Stimulated activated CD8-positive, alpha-beta memory T cell treated with anti-CD3 and anti-CD28 coated beads, Interleukin-7, amount 100 ng/mL, for 48 hours (primary cell): ENCODE measurements at places on chromosomes 1 and 21.

GRCh38 chr1:67983867-67984266, 66.6 kb downstream of the DIRAS3 start:
- no peak for DNase-seq

DNA sequence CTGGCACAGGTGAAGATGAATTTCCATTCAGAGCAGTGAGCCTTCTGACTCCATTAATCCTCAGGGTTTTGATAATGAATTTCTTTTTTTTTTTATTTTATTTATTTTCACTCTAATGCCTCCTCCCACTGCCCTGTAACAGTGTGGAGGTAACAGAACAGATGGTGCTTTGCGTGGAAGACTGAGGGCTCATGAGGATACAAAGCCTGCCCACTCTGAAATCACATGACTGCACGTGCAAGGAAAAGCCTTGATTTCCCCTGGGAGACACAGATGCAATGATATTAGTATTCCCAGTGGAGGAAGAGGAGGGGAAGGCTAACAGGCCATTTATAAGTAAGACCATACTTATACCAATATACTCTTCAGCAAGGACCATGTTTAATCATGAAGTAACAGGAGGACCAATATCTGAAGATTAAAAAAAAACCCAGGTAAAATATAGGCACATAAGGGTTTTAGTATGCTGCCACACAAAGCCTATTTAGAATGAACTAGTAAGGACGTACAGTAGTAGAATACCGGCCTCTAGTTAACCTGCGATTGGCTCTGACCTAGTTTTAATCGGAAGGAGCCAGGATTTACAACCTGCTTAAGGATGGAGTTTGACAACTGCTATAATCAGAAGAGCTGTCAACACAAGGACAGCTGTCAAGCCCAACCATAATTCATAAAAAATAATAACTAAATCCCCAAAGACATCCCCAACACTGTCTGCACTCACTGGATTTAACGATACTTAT, 69.6 kb downstream of the LHX4 start:
- DNase-seq = no peak

GRCh38 chr1:206925106-206925736, 3.5 kb upstream of the FCMR start:
- DNase-seq = peak; percentile 44

DNA sequence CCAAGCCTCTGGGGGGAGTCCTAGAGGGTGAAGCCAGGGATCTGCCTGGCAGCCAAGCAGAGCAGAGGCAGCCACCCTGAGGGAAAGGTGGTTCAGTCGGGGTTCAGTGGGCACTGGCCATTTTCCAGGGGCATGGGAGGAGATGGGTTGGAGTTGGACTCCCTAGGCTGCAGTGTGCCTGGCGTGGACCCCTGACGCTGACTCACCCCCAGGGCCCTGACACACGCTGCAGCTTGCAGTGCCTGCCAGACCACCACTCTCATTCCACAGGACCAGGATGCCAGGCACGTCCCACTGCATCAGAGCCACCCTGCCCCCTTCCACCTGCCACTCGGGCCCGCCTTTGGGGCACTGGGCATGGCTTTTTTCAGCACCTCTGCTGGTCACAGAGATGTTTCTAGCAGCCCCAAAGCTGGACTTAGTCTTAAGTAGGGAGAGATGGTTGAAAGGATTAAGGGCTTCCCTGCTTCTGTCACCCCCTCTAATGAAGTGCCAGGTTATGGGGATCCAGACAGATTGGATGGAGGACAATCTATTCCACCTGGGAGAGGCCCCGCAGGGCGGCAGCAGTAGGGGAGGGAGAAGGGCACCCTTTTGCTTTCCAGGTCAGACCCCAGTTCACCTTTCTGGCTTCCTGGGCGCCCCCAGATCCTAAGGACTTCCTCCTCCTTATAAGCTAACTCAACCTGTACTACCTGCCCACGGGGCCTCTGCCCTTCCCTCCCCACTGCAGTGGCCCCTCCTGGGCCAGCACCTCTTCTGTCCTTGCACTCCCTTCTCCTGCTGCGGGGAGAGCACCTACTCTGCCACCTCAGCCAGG, 1.6 kb downstream of the SYT2 start:
- no peak for DNase-seq

GRCh38 chr21:46431448-46431847, 27.2 kb upstream of the DIP2A start:
- no peak for DNase-seq

DNA sequence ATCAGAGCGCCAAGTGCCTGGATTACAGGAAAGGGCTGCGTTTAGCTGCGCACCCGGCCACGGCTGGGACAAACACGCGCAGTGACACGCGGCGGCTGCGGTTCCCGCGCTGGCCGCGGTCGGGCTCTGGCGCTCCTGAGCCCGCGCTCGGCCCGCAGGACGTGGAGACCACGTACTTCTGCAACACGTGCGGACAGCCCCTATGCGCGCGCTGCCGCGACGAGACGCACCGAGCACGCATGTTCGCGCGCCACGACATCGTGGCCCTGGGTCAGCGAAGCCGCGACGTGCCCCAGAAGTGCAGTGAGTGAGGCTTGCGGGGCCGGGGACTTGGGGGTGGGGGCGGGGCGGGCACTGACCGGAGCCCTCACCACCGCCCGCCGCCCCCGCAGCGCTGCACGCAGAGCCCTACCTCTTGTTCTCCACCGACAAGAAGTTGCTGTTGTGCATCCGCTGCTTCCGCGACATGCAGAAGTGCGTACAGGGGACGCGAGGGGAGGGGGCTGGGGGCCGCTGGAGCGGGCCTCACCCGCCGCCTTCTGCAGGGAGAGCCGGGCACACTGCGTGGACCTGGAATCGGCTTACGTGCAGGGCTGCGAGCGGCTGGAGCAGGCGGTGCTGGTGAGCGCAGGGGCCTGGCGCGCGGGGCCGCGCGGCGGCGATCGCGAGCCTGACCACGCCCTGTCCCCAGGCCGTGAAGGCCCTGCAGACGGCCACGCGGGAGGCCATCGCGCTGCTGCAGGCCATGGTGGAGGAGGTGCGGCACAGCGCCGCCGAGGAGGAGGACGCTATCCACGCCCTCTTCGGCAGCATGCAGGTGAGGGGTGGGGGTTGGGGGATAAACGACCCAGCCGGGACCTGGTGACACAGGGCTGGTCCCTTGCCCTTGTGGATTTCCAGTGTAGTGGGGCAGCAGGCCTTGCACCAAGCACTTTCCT, 3.1 kb downstream of the RNF207 start:
- DNase-seq = no peak

DNA sequence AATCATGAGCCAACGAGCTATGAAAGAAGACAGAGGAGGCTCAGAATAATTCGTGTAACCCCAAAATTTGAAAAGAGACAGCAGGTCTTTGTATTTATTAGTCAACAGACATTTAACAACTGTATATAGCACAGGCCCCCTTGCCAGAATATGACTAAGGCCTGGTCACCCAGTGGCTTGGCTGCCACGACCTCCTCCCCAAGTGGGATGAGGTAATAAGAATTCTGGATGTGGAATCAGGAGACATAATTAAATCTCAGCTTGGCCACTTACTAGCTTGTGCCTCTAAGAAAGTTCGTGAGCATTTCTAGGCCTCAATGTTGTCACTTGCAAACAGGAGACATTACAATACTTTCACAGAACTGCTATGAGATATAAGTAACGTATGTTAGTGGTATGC, 134.2 kb upstream of the TNFSF4 start:
- no peak for DNase-seq

DNA sequence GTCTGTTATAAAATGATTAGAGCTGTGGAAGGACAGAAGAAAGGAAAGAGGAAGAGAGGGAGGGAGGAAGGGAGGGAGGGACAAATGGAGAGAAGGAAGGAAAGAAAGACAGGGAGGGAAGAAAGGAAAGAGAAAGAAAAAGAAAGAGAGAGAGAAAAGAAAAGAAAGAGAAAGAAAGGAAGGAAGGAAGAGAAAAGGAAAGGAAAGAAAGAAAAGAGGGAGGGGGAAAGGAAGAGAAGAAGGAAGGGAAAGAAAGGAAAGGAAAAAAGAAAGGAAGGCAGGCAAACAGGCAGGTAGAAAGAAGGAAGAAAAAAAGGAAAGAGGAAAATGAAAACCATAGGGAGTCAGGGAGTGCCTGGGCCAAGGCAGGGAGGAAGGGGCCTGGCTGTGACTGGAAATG, 14.5 kb upstream of the BACE2 start:
- no peak for DNase-seq

DNA sequence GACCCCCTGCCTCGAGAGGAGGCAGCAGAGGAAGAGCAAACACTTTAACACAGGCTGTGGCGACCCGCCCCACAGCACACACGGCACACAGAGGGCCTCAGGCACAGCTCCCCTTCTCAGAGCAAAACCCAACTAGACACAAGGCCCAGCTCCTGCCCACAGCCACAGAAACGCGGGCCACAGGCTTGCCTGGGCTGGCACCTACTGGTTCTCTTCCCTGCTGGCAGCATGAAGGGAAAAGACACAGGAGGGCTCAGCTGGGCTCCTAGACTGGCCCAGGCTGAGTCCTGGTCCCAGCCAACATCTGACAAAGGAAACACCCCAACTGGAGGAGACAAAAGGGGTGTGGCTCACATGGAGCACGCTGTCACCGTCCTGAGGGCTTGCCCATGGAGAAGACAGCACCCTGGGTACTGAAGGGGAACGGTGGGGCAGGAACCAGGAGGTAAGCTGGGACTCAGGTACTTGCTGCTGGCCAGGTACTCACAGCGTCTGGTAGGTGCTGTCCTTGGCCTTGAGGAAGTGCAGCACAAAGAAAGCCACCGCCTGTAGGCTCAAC, 3.5 kb downstream of the CD164L2 start:
- DNase-seq = no peak

- no peak for DNase-seq
Observed at GRCh38 chr1:221602830-221603229, 139.1 kb downstream of the DUSP10 start.

DNA sequence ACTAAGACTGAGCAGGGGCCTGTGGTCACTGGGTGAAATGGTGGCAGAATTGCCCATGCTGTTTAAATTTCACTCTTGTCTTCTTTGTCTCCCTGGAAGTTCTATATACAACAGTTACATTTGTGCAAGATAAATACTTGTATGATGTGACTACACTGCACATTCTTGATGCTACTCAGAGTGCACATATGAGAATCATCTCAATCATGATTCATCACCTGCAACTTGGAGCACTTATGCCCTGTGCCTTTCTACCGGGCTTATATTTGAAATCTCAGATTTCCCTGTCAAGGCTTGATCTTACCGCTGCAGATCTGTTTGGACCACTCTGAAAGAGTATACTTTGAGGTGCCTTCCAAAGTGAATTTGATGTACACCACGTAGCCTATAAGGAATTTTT, 10.6 kb downstream of the PGM1 start:
- no peak for DNase-seq

DNA sequence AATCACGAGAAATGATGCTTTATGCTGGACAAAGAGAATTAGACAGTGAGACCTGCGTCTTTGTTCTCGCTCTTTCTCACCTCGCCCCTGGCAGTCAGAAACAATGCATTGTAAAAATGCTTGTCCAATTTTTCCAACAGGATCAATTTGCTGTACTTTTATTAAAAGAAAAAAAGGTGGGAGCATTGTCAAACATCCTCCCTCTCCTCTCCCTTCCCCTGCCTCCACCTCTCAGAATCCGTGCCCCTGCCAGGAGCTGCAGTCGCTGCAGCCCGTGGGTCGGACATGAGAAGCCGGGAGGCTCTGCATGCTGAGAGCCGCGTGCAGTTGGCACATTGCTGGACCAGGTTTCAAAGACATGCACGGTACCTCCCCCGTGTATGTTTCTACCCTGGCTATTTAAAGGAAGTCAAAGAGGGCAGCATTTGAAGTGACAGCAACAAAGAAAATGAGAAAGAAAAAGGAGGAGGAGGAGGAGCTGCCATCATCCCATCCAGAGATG, 161.0 kb upstream of the KAZN start:
- no peak for DNase-seq

DNA sequence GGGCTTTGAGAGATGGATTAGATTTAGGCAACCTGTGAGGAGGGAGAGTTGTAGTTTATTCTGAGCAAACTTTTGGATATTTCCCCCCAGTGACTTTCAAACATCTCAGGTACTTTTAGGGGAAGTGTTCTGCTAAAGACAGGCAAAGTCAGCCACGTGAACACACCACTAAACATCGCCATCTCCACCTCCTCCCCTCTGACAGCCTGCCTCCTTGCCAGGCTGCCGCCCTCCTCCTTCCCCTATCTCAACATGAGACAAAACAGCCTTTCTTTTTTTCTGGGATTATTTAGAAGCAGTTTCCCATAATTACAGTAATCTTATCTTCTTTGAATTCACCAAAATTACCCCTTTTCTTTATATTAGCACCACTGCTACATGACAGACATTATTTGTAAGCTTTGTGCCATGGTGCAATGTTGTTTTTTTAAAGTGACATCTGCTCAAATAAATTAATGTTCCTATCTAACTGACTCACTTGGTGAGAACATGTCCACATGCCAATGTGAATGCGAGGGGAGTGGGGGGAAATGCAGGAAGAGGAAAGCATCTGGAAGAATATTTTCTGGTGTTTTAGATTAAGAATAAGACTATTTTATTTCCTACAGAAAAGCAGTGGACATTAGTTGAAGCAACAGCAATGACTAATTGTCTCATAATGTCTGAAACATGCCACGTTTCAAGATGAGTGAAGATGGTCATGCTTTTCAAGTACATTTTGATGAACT, 147.8 kb upstream of the ATP1B1 start:
- no peak for DNase-seq
